Umbilical cord (tissue), 2 donors: ENCODE measurements at places on chromosomes 2 and 18. TPM values are rescaled to one million over a fixed set of nuclear protein-coding genes. Genes with fewer than 3 reads are reported as not detected.
A peak's percentile ranks its signal among the peaks of the same experiment; 100 is the strongest.

The TFCP2L1 gene
- 1.2 TPM for total RNA-seq

GRCh38 chr2:217947383-217948350 lies 55.1 kb downstream of the TNS1 start:
- DNase-seq = no peak

- no peak for DNase-seq
Observed at GRCh38 chr2:209470-209869, 54.4 kb downstream of the SH3YL1 start.

The CNOT9 gene
- total RNA-seq = 20.0 TPM

The CYP27A1 gene
- 13.2 TPM for total RNA-seq

DNA sequence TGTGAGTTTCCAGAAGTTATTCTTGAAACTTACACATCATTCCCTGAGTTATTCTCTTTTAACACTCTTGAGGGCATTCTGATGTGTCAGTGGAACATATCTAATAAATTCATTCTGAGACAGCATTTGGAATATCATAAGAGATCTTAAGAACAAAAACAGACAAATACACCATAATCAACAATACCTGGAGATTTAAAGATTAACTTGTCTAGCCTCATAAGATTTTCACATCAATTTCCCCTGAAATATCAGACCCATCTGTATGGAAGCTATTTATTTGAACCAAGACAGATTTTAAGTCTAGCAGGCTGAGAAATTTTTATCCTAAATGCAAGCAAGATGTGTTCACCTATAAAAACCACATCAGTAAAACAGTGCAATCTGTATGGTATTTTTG lies 181.6 kb downstream of the NYAP2 start:
- no peak for DNase-seq

GRCh38 chr2:36338827-36339145 lies 16.8 kb upstream of the CRIM1 start:
- DNase-seq = no peak

DNA sequence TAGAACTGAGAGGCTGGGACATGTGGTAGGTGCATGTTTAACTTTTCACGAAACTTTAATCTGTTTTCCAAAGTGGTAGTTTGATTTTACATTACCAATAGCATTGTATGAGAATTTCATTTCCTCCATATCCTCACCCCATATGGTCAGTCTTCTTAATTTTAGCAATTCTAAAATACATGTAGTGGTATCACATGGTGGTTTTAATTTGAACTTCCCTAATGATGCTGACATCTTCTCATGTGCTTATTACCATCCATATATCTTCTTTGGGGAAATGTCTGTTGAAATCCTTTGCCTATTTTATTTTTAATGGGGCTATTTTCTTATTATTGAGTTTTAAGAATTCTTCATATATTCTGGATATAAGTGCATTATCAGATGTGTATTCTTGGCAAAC lies 89.3 kb downstream of the BCL2L11 start:
- DNase-seq = no peak

- DNase-seq = peak; percentile 28
Observed at GRCh38 chr18:31302991-31303390, 15.0 kb upstream of the DSG1 start.

DNA sequence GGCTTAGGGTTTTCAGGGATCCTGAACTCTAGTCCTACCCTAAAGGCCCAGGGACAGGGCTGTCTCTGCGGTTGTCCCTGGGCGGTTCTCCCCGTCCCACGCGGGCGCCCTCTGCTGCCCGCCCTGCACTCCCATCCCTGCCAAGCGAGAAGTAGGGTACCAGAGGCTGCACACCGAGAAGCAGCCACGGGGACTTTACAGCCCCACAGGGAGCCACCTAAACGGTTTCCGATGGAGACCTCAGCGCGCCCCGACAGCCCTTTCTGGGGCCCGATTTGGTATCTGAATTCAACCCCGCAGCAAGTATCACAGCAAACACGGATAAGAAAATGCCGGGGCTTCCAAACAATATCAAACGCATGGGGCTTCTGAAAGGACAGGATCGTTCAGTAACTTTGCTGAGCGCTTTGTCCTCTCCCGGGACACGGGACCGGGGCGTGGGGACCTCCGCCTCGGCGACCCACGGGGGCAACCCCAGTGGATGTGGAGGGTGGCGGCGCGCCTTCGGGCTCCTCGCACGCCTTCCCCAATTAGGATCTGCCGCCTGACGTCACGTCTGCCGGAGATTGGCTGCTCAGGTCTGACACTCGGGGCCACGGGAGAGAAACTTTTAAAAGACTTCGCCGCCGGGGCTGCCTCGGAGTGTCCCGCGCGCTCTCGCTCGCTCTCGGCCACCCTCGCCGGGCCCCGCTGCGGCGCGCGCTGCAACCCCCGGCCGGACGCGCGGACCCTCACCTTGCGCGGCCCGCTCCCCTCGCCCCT lies at the start of gene LTBP1:
Gene LTBP1, plus strand, starts transcription at position 640 of the 762 bp plus-strand sequence. CDS start 372 bp downstream, outside the sequence.
- peak; percentile 88 for DNase-seq

GRCh38 chr2:172198361-172198760 lies 95.7 kb upstream of the DLX2 start:
- DNase-seq = no peak

The BCL2L11 gene
- total RNA-seq = 11.8 TPM

- no peak for DNase-seq
Observed at GRCh38 chr2:95278051-95278471, 3.8 kb downstream of the PROM2 start.

DNA sequence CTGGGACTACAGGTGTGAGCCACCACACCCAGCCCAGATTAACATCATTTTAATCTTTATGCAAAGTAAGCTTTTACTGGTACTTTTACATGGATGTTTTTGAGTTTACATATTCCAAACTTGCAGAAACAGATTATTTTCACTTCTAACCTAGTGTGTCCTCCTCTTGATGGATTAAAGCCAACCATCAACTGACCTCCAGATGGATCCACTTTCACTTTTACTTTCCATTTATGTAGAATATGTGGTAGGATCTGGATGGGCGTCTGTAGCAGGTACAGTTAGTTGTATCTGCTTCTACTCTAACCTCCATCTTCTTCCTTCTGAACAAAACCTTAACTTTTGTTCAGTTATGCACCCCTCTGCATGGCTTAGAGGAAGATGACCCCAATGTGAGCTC lies 264.1 kb downstream of the CDH20 start:
- no peak for DNase-seq

DNA sequence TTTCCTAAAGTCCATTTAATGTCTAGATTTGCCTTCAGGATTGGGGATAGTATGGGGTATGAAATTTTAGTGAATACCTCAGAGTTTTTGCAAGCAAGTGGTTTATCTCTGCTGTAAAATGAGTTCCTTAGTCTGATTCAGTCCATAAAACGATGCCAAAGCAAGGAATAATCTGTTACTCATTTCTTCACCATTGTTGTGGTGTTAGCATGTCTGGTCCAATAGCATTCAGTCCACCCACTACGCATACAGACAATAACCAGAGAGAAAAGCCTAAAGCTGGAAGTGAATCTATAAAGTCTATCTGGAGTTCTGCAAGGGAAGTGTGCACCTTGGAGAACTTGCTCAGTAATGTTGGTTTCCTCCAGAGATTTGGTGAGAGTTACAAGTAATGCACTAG lies 12.9 kb upstream of the DPP4 start:
- no peak for DNase-seq

- DNase-seq = peak; percentile 38
Observed at GRCh38 chr18:29154196-29154757, 977.3 kb upstream of the CDH2 start.

DNA sequence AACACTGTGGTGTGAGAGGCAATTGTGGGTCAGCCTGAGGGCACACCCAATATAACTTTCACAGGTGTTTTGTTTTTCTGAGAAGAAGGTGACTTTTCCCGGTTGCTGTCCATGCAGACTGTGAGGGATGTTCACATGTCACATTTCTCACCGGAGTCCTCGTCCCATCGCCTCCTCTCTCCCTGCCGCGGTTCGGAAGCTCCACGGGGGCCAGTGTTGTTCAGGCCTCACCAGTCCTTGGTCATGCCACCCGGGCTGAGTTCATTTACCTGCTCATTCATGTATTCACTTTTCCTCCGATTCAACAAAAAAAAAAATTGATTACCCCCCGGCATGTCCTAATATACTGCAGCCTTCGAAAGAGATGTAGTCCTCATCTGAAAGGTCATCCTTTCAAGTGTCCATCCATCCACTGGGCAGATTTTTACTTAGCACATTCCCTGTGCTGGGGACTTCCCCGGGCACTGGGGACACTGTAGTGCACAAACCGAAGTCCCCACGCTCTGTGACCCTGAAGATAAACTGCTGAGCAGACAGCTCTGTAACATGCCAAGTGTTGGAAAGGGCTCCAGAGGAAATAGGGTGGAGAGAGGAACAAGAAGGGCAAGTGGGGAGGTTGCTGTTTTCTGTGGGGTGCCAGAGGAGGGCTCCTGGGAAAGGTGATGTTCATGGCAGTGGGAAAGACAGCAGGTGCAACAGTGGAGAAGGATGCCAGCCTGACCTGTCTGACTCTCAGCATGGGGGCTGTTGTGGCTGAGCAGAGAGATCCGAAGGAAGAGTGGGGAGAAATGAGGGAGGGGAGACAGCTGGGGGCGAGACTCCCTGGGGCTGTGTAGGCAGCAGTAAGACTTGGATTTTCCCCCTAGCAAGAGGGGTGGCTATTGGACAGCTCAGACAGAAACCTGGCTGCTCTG lies 22.4 kb downstream of the LRRFIP1 start:
- DNase-seq = no peak

The STEAP3 gene
- 2.6 TPM for total RNA-seq

GRCh38 chr2:8154270-8154669 lies 527.6 kb upstream of the ID2 start:
- DNase-seq = no peak

DNA sequence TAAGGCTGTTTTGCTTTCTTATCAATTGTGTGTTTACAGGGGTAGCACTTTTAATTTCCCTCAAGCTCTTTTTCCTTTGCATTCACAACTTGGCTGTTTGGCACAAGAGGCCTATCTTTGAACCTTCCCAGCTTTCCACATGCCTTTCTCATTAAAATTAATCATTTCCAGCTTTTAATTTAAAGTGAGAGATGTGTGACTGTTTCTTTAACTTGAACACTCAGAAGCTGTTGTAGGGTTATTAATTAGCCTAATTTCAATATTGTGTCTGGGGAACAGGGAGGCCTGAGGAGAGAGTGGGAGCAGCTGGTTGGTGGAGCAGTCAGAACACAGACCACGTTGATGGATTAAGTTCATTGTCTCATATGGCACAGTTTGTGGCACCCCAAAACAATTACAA lies 4.7 kb downstream of the ASB1 start:
- no peak for DNase-seq

DNA sequence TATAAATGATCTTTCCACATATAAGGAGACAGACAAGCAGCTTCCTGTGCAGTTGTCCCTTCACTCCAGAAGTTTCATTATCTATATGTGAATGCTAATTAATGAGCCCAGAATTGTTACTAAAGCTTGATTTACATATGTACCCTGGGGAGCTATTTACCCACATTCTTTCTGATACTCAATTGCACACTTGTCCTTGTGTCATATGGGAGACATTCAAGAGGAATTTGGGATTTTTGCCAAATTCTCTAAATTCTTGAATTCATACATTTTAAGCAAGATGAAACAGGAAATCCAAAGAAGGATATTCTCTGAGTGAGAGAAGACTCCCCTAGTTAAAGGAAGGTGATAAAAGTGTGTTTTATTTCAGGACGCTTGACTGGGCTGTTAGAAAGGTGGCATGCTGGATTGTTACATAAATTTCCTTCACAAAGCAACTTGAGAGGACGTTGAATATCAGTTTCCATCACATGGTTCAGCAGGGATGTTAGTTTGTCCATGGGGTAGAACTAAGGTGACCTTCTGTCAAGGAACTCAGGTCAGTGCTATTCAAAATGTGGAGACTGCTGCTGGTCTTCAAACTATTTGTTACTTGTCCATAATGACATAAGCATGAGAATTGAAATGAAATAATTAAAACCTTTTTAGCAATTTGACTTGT lies 368.2 kb downstream of the IRS1 start:
- peak; percentile 33 for DNase-seq

DNA sequence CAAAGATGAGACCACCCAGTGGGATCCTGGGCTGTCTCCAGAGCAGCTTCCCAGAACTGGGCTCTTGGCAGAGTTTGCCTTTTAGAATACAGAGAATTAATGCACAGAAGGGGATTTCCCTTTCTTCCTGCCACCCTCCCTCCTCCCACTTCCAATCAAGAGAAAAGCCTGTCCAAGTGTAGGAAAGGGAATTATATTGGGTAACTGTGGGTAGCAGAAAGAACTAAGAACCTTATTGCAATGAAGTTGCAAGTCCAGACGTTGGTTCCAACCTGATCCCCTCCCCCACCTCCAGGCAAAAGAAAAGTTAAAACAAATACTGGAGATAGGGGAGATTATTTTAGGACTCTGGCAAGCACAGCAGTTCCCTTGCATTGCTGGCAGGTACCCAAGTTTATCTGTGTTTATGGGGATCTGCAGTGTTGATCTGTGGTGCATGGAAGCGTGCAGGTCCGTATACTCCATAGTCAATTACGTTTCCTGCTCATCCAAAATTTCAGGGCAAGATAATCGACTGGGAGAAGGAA lies 114.3 kb downstream of the PRKCE start:
- DNase-seq = no peak
